Melanocyte of skin (primary cell): ENCODE measurements at places on chromosomes 13 and 19. TPM values are rescaled to one million over a fixed set of nuclear protein-coding genes. Genes with fewer than 3 reads are reported as not detected.

Gene ZNF433
- 2.5 and 5.7 TPM in 2 replicates for total RNA-seq

Gene LAIR1
- total RNA-seq: not detected in 2 replicates

Gene IGFL3
- total RNA-seq: not detected in 2 replicates

Gene SRRM5
- total RNA-seq: not detected in 2 replicates

Gene ELSPBP1
- total RNA-seq: 0.67 TPM in 1 of 2 replicates, not detected in the other

Gene SIGLEC10
- not detected in 2 replicates for total RNA-seq

Gene NLRP11
- total RNA-seq: not detected in 2 replicates

Gene CBARP
- 2.2 and 2.4 TPM in 2 replicates for total RNA-seq

Gene LILRB1
- total RNA-seq: not detected in 2 replicates

Gene ZNF473
- total RNA-seq: 5.5 and 10.5 TPM in 2 replicates

Gene ETFB
- total RNA-seq: 106 and 138 TPM in 2 replicates

Gene LRRC25
- total RNA-seq: not detected in 2 replicates

Gene ZNF69
- 10.0 and 22.2 TPM in 2 replicates for total RNA-seq

Gene PTOV1
- 43.6 and 44.0 TPM in 2 replicates for total RNA-seq

Gene TRPC4
- not detected in 2 replicates for total RNA-seq

Gene SLAIN1
- 30.3 and 118 TPM in 2 replicates for total RNA-seq

Gene ANKRD24
- total RNA-seq: under 0.01 and 0.34 TPM in 2 replicates

Gene KLK1
- total RNA-seq: under 0.01 TPM in 1 of 2 replicates, not detected in the other

Gene SEMA6B
- 0.31 and 0.33 TPM in 2 replicates for total RNA-seq

Gene ARHGAP33
- total RNA-seq: 4.7 and 7.9 TPM in 2 replicates

Gene AMER2
- total RNA-seq: under 0.01 and 0.15 TPM in 2 replicates

Gene SBK3
- total RNA-seq: not detected in 2 replicates

Gene KRTDAP
- total RNA-seq: not detected in 2 replicates

Gene IFI30
- 2.9 and 9.6 TPM in 2 replicates for total RNA-seq

Gene TIMM13
- 44.4 and 45.0 TPM in 2 replicates for total RNA-seq
